ENCODE measurements at places on chromosomes 1 and 21.
A peak's percentile ranks its signal among the peaks of the same experiment; 100 is the strongest.

DNA sequence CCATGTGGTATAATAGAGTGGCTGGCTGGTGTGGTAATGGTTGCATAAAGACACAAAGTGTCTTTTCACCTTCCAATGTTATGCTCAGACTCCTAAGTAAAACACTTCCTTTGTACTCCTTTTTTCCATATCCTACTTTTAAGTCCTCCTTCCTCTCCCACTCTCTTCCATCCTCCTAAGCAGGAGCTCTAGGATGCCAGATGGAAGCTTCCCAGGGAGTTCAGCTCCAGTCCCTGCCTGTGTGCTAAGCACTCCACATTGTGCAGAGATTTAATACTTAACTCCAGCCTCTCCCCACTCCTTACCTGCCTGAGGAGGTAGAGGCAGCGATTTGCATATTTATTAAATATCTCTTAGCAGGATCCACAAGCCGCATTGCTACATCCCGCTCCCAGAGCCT is 60.5 kb upstream of the IGSF21 start:
- no peak for DNase-seq

- no peak for DNase-seq
These were observed 729.4 kb downstream of the MATN1 start for GRCh38 chr1:29993950-29994349.

DNA sequence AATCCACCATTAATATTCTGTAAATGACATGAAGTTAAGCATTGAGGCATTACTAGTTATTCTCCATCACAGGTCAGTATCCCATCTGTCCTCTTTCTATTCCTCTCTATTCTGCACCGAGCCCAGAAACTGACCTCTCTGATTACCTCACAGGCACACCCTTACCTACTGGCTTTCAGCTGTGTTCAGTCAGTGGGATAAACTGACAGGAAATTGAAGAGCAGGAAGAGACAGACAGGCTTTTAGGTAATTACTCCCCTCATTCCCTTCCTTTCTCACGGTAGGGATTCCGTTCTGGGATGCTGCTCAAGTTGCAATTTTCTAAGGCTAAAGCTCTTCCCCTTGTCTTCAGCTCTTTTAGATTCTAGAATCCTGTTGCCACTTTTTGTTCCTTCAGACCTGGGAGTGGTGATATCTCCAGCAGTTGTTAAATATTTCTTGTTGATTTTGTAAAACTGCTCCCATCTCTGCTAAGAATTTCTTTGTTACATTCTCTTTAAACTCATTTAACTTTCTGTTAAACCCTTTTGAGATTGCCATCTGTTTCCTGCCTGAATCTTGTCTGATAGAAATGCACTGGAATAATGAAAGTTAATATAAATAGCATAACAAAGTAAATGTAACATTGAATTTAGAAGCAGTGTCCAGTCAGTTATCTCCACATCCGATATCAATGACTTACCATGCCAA is 1063.4 kb downstream of the PLA2G4A start:
- no peak for DNase-seq

- DNase-seq, result no peak
These were observed 48.3 kb upstream of the DPH5 start for GRCh38 chr1:101073836-101074235.

DNA sequence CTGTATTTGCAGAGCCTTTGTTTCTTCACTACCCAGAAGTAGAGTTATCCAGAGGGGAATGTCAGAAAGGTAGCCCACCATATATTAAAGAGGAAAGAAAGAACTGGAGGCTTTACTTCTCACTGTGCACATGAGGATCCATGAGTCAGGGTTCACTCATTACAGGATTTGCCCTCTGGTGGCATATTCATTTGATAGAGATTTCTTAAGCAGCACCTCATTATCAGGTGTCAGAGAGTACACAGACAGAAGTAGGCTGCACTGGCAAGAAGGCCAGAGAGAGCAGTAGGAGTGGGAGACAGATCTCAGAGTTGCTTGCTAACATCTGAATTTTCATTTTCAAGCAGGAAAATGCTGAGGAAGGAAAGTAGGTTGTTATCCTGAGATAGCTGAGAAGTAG is 123.8 kb downstream of the PIK3R3 start:
- no peak for DNase-seq

DNA sequence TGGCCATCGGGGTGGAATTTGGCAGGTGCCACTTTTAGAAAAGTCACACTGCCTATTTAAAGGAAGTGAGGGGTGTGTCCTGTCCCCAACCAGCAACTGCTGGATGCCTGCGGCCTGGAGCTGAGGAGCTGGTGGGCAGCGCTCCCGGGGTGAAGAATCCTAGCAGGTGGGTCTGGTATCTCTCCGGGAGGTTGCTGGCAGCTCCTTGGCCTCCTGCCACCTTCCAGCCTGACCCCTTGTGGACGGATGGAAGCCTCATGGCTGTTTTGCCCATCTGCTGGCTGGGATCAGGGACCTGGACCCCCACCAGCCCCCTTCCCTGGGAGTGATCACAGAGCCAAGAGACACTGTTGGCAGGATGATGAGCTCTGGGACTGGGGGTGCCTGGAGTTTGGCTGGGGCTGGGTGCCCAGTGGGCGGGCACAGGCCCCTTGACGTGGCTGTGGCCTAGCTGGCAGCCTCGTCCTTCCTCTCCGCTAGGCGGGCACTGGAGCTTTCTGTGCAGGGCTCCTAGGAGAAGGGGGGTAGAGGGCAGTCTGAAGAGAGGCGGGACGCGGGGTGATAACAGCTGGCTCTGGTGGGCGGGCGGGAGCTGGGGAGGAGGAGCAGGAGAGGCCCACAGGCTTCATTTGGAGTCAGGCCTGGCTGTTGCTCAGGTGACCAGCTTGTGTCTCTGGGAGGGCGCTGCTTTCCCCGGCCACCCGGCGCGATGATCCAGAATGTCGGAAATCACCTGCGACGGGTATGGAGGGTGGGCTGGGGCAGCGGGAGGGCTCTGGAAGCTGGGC is at the start of gene ACOT11:
Gene ACOT11, plus strand, starts transcription at position 628 of the 788 bp plus-strand sequence. Its CDS starts 82 bp downstream, at position 710.
- DNase-seq, result peak; percentile 59

GRCh38 chr1:28902738-28903137 is 11.6 kb upstream of the EPB41 start:
- no peak for DNase-seq

DNA sequence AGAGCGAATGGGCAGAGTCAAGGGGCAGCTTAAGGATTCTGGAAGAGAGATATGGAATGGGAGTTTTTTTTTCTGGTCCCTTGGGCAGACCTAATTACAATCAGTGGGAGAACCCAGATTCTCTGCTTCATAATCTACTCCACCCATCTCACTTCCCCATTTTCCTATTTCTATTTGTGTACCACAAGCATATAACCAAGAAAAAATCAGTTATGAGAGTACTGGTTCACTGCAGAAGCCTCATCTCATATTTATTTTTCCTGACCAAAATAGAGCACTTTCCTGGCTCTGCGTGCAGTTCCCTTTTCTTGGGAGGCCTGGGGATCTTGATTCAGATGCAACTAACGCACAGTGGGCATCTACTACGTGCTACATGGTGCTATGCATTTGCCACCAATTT is 82.2 kb upstream of the SLFNL1 start:
- no peak for DNase-seq

DNA sequence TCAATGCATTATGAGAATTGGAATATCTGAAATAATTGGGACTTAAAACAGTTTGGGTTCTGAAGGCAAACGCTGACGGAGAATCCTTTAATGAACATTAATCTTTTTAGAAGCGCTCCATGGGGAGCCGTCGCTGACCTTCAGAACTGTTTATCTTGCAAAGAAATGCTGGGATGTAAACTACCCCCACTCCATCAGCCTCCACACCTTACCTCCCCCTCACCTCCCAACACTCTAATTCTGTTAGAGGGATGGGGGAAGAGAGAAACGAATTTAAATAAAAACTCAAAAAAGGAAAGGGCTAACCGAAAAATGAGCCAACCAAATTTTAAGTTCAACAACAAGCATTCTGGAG is 44.1 kb upstream of the DNAJC6 start:
- DNase-seq, result no peak

DNA sequence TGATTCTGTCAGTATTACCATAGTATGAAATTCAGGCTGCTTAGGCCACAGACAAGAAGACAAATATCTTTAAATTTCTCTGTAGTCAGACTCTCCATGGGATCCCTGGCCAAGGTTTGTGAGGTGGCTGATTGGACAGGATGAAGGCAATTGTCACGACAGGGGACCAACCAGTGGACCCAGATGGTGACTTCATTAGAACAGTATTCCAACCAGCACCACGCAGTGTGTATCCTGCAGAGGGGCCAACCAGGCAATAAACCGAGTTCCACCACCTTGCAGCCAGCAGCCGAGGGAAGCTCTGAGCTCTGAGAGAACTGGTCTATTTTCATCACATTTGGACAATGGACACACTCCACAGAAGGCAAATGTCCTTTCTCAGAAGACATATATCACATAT is 16.1 kb downstream of the DSCAM start:
- no peak for DNase-seq

DNA sequence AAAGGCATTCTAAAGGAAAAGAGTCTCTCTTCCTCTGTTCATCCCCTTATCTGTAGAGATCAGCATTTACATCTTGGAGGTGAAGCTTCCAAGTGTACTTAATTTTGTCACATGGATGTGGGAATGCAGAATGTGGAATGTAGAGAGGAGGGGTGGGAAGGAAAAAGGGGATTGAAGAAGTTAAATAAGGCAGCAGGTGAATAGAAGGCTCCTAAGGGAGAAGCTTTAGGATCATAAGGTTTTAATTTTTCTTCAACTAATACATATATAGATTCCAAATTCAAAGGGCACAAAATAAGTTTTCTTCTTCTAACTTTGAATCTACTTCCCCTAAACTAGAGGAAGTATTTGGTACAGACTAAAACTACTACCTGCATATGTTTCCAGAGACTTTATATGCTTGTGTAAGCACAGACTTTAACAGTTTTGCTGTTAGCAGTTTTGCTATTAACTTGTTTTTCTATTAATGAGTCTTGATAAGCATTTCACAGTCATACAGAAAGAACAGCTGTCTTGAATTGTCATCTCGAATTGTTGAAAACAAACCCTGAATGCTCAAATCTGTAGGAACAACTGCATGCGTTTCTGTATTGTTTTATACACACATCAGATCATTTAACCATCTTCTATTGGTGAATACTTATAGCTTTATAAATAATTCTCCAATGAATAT is 12.7 kb downstream of the TENT5C start:
- no peak for DNase-seq

DNA sequence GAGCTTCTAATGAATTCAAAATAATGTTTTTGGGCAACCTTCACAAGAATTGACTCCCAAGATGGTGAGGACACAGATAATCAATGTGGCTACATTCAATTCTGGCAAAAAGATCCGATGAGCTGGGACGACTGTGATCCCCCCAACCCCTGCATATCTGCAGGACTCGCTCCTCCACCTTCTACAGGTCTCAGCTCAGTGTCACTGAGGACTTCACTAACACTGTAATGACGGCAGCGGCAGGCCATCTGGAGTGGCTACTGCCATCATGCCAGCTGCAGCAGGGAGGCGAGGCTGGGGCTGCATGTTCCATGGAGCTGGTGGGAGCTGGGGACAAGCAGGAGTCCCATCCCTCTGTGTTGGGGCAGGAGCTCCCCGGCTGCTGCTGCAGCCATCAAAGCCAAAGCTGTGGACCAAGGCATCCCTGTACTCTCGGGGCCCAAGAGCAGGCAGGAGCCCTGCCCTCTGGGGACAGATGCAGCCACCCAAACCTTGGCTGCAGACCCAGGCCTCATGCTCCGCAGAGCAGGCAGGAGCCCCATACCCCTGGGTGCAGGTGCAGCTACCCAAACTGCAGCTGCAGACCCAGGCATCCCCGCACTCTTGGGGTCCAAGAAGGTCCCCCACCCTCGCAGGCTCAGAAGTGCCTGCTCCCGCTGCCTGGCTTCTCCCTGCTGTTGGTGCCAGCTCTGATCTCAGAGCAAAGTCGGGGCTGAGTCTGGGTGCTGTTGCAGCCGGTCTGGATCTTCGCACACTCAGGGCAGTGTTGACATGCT is 12.2 kb upstream of the DHRS3 start:
- DNase-seq, result no peak

- DNase-seq, result no peak
These were observed 60.8 kb downstream of the NGF start for GRCh38 chr1:115277276-115277675.

DNA sequence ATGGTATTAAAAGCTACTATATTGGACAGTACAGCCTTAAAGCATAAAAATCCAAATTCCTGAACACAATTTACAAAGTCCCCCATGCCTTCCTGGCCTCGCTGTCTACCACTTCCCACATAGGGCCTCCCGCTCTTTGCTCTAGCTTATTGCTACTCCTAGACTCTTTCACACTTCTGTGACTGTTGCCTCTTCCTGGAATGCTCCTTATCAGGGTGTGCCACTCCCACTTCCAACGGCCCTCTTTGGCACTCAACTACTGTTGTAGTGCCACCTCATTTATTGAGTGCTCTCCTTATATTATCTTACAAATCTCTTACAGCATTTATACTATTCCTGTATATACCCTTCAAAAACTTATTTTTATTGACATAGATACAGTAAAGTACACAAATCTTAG is 4.8 kb downstream of the SARS1 start:
- no peak for DNase-seq

GRCh38 chr1:183148599-183148998 is 37.5 kb upstream of the LAMC2 start:
- no peak for DNase-seq

DNA sequence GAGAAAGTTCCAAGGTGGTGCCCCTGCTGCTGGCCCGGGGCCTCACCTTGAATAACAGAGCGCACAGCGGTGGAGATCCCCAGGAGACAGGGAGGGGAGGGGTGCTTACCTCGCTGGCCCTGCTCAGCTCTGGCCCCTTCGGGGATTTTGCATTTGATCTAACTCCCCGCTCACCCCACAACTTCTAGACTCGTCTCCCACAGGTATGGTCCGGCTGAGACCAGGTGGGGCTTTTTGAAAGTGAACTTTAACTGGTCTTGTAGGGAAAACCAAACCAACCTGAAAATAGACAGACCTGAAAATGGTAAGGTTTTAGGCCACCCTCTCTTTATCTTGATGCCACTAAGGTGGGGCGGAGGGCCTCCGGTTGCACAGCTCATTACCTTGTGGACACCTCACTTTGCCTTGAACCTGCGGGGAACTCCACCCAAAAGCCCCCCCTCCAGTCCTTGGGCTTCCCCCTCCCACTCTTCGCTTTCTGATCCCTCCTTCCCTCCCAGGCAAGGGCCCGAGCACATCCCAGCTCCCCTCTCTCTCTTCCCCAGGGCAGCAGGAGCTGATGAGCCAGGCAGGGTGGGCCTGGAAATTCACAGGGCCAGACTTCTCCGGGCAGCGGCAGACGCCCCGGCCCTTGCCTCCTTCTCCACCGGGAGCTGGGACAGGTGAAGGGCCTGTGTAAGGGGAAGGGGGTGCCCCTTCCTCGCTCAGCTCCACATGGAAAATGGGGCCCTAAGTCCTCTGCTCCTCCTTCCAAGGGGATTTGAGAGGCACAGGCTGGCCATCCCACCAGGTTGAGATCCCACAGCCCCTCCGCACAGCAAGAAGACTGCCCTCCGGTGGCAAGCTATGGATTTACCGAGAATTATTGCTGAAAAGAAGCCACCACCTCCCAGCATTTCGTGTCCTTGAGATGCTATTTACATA is 16.1 kb downstream of the TNFRSF8 start:
- DNase-seq, result peak; percentile 17

Measured in inflammatory macrophage (primary cell).